ENCODE measurements at places on chromosomes 4 and X. TPM values are rescaled to one million over a fixed set of nuclear protein-coding genes. Genes with fewer than 3 reads are reported as not detected.

EXOC1L gene
- total RNA-seq: not detected

CPLX1 gene
- 0.92 TPM for total RNA-seq

LRP2BP gene
- 0.63 TPM for total RNA-seq

- no peak overlapping the region for H3K4me3 ChIP-seq
- no peaks in the 10 kb centered on the region for H3K36me3 ChIP-seq
- no peak overlapping the region for H3K27ac ChIP-seq
- no peaks in the 10 kb centered on the region for H3K4me1 ChIP-seq
Observed at GRCh38 chr4:124883632-124884031, 171.1 kb upstream of the ANKRD50 start.

- H3K36me3 ChIP-seq: no peaks in the 10 kb centered on the region
- no peaks in the 10 kb centered on the region for H3K4me1 ChIP-seq
- peaks cover 46% of the 10 kb centered on the region for H3K27me3 ChIP-seq
- H3K4me3 ChIP-seq: peak overlapping the region; percentile 52
Observed at GRCh38 chr4:1012034-1012739, 761 bp downstream of the FGFRL1 start.

GRCh38 chr4:108922191-108922590 is 159.3 kb upstream of the ETNPPL start:
- no peak overlapping the region for H3K27ac ChIP-seq
- no peaks in the 10 kb centered on the region for H3K27me3 ChIP-seq
- no peaks in the 10 kb centered on the region for H3K36me3 ChIP-seq
- no peak for DNase-seq

GRCh38 chr4:22897520-22898108 is 204.9 kb downstream of the GBA3 start:
- no peak overlapping the region for H3K4me3 ChIP-seq
- DNase-seq: peak; percentile 55
- no peaks in the 10 kb centered on the region for H3K36me3 ChIP-seq
- H3K27me3 ChIP-seq: no peaks in the 10 kb centered on the region
- peaks cover 9% of the 10 kb centered on the region for H3K4me1 ChIP-seq
- no peak overlapping the region for H3K27ac ChIP-seq

GRCh38 chrX:114344756-114345349 is 239.0 kb upstream of the HTR2C start:
- H3K27ac ChIP-seq: no peak overlapping the region
- no peaks in the 10 kb centered on the region for H3K4me1 ChIP-seq
- H3K4me3 ChIP-seq: no peak overlapping the region

DNA sequence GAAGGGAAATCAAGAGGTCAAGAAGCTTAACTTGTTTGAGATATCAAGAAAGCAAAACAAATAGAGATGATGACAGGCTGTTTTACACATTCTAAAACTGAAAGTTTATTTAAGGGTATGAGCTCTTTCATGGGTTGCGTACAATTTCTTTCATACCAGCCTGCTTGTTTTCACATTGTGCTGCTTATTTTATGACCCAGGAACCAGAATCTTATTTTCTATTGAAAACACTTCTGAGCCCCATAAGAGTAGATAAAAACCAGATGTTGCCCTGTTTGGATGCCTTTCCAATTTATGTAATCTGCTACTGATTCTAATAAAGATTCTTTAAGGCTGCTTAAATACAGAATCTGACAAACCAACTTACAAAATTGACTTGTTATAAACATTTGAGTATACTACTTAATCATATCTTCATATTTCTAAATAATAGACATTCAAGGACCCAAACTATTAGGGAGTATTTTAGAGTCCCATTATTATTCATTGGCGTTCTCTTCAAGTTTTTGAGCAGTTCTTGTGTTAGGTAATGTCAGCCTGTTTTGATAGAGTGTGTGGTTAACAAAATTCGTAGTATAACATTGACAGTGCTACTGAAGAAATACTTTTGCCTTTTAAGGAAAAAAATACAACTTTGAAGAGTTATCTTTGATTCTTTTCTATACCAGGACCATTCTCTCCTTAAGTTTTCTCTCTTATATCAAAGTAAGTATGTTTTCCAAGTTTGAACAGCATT is 74.4 kb downstream of the PDLIM5 start:
- peaks cover 51% of the 10 kb centered on the region for H3K4me1 ChIP-seq
- H3K4me3 ChIP-seq: no peak overlapping the region
- H3K27ac ChIP-seq: peak overlapping the region; percentile 76
- no peak for DNase-seq
- peaks cover 20% of the 10 kb centered on the region for H3K36me3 ChIP-seq
- H3K27me3 ChIP-seq: no peaks in the 10 kb centered on the region

DNA sequence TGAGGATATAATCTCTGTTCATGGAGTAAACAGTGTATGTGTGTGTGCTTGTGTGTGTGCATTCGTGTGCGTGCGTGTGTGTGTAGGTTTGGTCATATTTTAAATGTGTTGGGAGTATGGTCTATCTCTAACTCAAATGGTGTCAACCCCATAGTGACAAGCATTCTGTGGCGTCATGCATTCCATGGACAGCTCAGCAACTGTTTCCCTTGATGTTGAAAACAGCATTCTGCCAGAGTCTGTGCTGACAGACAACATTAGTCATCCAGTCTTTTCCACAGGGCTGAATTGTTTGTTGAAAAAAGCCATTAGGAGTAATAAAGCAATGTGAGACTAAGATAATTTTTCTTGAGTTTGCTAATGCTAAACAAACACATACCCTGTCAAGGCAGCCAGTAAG is 706.6 kb downstream of the PCDH19 start:
- H3K27me3 ChIP-seq: no peaks in the 10 kb centered on the region
- no peak overlapping the region for H3K4me3 ChIP-seq
- DNase-seq: peak; percentile 6
- no peak overlapping the region for H3K27ac ChIP-seq
- no peaks in the 10 kb centered on the region for H3K36me3 ChIP-seq

DNA sequence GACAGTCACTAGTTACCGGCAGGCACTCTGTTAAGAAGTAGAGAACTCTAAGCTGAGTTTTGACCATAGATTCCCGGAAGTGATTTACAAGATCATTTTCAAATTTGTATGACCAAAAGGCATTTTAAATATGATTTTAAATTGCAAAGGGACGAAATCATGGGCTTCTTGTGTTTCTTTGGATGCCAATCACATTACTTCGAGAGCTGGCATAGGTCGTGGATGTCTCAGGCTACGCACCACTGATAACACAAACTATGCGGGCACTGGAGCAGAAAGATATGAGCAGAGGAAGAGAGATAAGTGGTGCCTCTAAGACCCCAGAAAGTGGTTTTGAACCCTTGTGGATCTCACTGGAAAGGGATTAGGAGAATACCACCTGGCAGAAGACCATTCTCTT is 294.2 kb upstream of the FTHL17 start:
- DNase-seq: no peak
- H3K4me3 ChIP-seq: no peak overlapping the region
- H3K36me3 ChIP-seq: no peaks in the 10 kb centered on the region
- H3K4me1 ChIP-seq: no peaks in the 10 kb centered on the region
- H3K27me3 ChIP-seq: no peaks in the 10 kb centered on the region
